ENCODE measurements at places on chromosomes 2 and 18.

DNA sequence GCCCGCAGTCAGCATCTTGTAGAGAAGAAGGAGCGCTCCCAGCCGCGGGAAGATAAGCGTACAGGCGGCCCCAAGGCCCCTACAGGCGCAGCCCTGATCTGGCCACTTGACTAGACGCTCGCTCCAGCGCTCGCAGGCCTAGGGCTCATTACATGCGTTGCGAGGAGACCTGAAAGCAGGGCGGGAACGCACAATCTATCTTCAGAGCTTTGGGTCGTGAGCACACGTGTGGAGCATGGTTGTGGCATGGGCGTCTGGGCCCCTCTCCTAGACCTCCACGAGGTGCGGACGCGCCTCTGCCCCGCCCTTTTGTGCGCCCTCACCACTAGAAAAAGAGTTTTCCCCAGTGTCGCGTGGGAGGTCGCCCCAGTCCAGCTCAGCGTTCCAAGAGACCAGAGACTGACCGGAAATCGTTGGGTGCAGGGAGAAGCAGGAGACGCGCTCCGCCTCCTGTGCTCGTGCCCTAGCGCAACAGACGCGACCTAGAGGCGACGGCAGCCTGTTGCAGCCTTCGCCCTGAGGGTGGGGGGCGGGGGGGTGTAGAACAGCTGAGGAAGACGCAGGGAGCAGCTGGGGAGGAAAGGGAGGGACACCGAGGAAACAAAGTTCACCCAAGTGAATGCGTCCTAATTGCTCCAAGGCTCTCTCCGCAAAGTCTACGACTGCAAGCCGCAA lies 12.6 kb downstream of the NR4A2 start:
- DNase-seq: no peak

GRCh38 chr18:31424383-31424988 lies 23.1 kb upstream of the DSG3 start:
- DNase-seq: peak; percentile 55

- DNase-seq: no peak
Observed at GRCh38 chr2:205848601-205849000, 166.3 kb downstream of the NRP2 start.

DNA sequence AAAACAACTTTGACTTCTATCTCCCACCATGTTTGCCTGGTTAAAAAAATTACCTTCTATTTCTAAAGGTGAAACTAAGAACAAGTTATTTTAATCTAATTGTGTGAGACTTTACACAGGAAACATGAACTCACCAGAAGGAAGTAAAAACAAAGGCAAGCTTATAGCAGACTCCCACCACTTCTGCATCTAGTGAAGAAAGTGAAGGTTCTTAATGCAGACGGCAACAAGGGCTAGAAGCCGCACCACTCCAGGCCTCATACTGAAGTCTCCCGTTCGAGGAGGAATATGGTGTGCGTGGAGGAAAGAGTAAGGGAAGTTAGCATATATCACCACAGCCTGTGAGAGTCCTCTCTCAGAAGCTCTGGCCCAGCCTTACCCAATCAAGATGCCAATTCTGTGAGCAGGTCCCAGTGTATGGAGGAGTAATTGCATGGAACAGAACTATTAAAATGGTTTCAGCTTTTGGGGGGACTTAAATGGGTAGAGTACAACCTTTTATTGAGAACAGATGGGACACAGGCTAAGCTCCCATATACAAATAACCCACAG lies 958.7 kb downstream of the BCL11A start:
- no peak for DNase-seq

DNA sequence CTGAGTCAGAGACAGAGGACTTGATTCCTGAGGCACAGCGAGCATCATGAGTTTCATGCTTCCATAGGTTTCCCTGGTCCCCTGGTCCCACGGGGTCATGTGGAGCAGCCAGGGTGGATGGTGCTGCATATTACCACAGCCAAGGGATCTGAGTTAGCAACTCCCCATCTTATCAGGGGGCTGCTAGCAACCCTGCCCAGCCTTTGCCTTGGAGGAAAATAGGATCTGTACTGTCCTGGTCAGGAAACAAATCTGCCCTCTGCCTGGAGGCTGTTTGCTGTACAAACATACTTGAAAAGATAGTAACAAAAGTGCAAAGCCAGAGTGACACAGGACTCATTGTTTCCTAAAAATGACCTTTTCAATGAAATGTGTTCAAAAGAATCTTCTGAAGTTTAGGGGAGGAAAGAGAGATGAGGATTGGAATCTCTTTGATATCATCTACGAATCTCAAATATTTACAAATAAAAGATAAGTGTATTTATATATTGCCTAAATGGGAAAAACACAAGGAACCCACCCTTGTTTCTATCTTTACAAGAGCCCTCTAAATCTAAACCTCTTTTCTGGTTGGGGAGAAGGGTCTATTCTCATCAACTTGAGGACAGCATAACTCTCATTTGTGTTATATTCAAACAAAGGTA lies 194.8 kb downstream of the CD226 start:
- no peak for DNase-seq

- no peak for DNase-seq
Observed at GRCh38 chr2:15725101-15725781, 133.6 kb downstream of the DDX1 start.

GRCh38 chr2:54514822-54515569 lies 58.9 kb downstream of the SPTBN1 start:
- DNase-seq: no peak

- DNase-seq: no peak
Observed at GRCh38 chr18:41690332-41691127, 264.5 kb upstream of the PIK3C3 start.

- peak; percentile 31 for DNase-seq
Observed at GRCh38 chr2:173962583-173963110, 2.5 kb downstream of the SP3 start.

Data from thymus (tissue), 14 donors.